ENCODE measurements at places on chromosomes 12 and 14.

DNA sequence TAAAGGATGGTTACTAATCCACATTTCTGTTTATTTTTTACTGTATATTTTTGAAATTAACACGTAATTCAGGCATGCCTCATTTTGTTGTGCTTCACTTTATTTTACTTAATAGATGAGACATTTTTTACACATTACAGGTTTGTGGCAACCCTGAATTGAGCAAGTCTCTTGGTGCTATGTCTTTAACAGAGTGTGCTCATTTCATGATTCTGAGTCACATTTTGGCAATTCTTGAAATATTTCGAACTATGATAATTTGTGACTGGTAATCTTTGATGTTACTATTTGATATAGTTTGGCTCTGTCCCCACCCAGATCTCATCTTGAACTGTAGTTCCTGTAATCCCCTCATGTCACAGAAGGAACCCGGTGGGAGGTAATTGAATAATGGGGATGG, 1120.5 kb upstream of the FLRT2 start:
- no peaks in the 10 kb centered on the region for H3K27me3 ChIP-seq
- no peak for DNase-seq
- no peaks in the 10 kb centered on the region for H3K36me3 ChIP-seq
- H3K4me3 ChIP-seq = no peak overlapping the region

GRCh38 chr14:81179631-81180030, 41.1 kb downstream of the GTF2A1 start:
- no peak overlapping the region for H3K4me3 ChIP-seq
- peaks cover 7% of the 10 kb centered on the region for H3K36me3 ChIP-seq
- H3K4me1 ChIP-seq = no peaks in the 10 kb centered on the region
- no peak for DNase-seq
- no peak overlapping the region for H3K27ac ChIP-seq
- no peaks in the 10 kb centered on the region for H3K27me3 ChIP-seq

DNA sequence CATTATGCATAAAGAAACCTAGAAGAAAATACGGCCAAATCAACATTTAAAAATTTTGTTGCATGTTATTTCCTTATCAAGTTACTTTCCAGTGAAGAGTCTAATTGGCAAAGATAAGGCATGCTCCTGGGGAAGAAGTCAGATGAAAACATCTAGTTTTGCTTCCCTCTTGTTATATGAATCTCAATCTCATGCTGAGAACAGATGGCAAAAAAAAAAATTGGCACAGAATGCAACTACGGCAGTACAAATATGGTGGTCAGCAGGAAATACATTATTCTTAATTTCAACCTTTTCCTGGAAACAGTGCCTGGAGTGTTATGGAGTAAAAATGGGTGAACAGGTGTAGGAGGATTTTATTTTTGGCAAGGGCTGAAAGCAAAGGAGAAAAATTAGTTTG, 32.8 kb downstream of the HECTD4 start:
- peaks cover 25% of the 10 kb centered on the region for H3K4me1 ChIP-seq
- H3K36me3 ChIP-seq = no peaks in the 10 kb centered on the region
- DNase-seq = no peak
- no peak overlapping the region for H3K4me3 ChIP-seq
- no peak overlapping the region for H3K27ac ChIP-seq
- no peaks in the 10 kb centered on the region for H3K27me3 ChIP-seq

DNA sequence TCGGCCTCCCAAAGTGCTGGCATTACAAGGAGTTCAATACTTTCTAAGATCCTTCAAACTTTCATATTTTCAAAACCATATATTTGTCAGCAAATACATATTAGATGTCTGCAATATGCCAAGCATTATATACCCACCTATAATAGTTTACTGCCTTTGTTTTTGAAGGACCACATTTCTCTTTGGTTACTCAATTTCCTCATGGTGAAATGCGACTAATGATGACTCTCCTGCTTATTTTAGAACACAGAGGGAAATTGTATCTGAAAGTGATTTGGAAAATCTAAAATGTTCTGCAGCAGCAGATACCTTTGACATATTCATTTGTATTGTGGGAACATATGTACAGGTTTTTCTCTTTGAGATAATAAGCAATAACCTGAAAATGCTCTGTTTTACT, 2.7 kb upstream of the CNTN1 start:
- H3K4me1 ChIP-seq = peaks cover 3% of the 10 kb centered on the region
- H3K27me3 ChIP-seq = peaks cover 24% of the 10 kb centered on the region
- H3K27ac ChIP-seq = no peak overlapping the region
- DNase-seq = no peak
- no peak overlapping the region for H3K4me3 ChIP-seq
- no peaks in the 10 kb centered on the region for H3K36me3 ChIP-seq

- peaks cover 7% of the 10 kb centered on the region for H3K4me1 ChIP-seq
- peaks cover 91% of the 10 kb centered on the region for H3K27me3 ChIP-seq
- H3K27ac ChIP-seq = no peak overlapping the region
These were observed 10.6 kb downstream of the FOXA1 start for GRCh38 chr14:37584211-37585100.

GRCh38 chr12:113422030-113422885, at the start of gene SDSL:
TSS of gene SDSL (plus strand) at chr12:113422380. CDS start at chr12:113427983, 5,603 bp downstream.
- DNase-seq = peak; percentile 71
- H3K4me3 ChIP-seq = peak within 1 kb of the TSS; percentile 65
- H3K4me1 ChIP-seq = peaks cover 6% of the 10 kb centered on the region

GRCh38 chr14:91963465-91963864, 16.0 kb upstream of the FBLN5 start:
- H3K4me1 ChIP-seq = no peaks in the 10 kb centered on the region
- peaks cover 3% of the 10 kb centered on the region for H3K36me3 ChIP-seq
- no peak overlapping the region for H3K27ac ChIP-seq
- DNase-seq = no peak
- H3K4me3 ChIP-seq = no peak overlapping the region
- no peaks in the 10 kb centered on the region for H3K27me3 ChIP-seq

GRCh38 chr12:101086490-101087135, 123.4 kb downstream of the SLC5A8 start:
- H3K27me3 ChIP-seq = no peaks in the 10 kb centered on the region
- H3K36me3 ChIP-seq = no peaks in the 10 kb centered on the region
- peak; percentile 46 for DNase-seq
- H3K27ac ChIP-seq = no peak overlapping the region
- no peaks in the 10 kb centered on the region for H3K4me1 ChIP-seq

- H3K4me3 ChIP-seq = no peak overlapping the region
- no peaks in the 10 kb centered on the region for H3K27me3 ChIP-seq
- no peak overlapping the region for H3K27ac ChIP-seq
- DNase-seq = no peak
- no peaks in the 10 kb centered on the region for H3K36me3 ChIP-seq
- H3K4me1 ChIP-seq = no peaks in the 10 kb centered on the region
These were observed 159.4 kb downstream of the SPTSSA start for GRCh38 chr14:34302654-34303053.

- DNase-seq = peak; percentile 80
- peak overlapping the region; percentile 95 for H3K27ac ChIP-seq
- no peaks in the 10 kb centered on the region for H3K27me3 ChIP-seq
- H3K36me3 ChIP-seq = no peaks in the 10 kb centered on the region
- H3K4me1 ChIP-seq = peaks cover 48% of the 10 kb centered on the region
These were observed 578 bp downstream of the PPP1R13B start for GRCh38 chr14:103846543-103847450.

DNA sequence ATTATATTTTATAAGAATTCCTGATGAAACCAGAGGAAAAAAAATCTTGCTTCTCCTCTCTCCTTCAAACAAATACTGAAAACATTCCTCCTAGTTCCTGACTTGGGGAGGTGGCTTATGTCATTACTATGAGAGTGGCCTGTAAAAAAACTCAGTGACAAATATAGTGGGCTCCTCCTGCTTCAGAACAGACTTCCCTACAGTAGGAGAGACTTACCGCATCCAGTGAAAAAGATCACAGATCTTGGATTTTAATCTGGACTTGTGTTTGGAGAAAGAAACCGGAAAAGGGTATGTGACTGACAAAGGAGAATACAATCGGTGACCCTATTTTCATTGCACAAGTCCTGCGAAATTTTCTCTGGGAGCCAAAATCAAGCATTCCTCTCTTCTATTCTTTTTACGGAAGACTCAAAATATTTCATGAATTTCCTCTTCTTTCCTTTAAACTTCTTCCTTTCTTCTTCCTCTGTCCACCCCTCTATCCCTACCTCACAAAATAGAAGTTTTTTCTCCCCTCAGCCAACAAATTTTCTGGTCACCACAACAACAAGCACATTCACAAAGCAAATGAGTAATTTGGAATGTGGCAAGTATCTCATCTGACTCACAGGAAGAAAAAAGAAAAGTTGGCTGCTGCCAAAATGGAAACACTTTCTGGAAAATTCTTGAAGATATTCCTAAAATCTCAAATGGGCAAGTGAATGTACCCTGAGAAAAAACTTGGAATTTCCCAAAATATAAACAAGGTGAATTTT, 185.1 kb upstream of the CDKN3 start:
- no peaks in the 10 kb centered on the region for H3K4me1 ChIP-seq
- no peaks in the 10 kb centered on the region for H3K27me3 ChIP-seq
- DNase-seq = no peak
- H3K27ac ChIP-seq = peak overlapping the region; percentile 37
- H3K4me3 ChIP-seq = no peak overlapping the region

- H3K27ac ChIP-seq = no peak overlapping the region
- no peaks in the 10 kb centered on the region for H3K27me3 ChIP-seq
- DNase-seq = no peak
- no peaks in the 10 kb centered on the region for H3K4me1 ChIP-seq
- no peaks in the 10 kb centered on the region for H3K36me3 ChIP-seq
These were observed 21.1 kb downstream of the PLXNC1 start for GRCh38 chr12:94169495-94169894.

GRCh38 chr14:60175255-60175902, 10.2 kb upstream of the DHRS7 start:
- no peaks in the 10 kb centered on the region for H3K27me3 ChIP-seq
- H3K27ac ChIP-seq = no peak overlapping the region
- no peaks in the 10 kb centered on the region for H3K4me1 ChIP-seq
- H3K36me3 ChIP-seq = no peaks in the 10 kb centered on the region
- H3K4me3 ChIP-seq = no peak overlapping the region
- DNase-seq = no peak

DNA sequence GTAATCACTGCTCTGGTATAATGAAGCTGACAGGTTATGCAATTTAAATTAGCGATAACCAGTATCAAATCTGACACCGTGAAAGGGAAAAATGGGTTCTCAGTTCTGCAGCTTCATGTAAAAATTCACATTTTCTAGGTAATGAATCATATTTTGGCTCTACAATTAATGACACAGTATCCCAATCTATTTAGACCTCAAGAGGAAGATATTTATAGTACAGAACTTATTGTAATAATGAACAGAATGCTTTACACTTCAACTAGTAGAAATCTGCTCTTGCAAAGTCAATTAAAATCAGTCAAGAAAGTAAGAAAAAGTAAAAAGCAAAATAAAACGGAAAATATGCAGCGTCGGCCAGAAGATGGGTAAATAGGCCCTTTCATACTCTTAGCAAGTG, 24.3 kb downstream of the SEL1L start:
- peak overlapping the region; percentile 5 for H3K27ac ChIP-seq
- peaks cover 52% of the 10 kb centered on the region for H3K36me3 ChIP-seq
- H3K4me3 ChIP-seq = no peak overlapping the region
- no peaks in the 10 kb centered on the region for H3K27me3 ChIP-seq

- DNase-seq = no peak
- no peak overlapping the region for H3K27ac ChIP-seq
- no peaks in the 10 kb centered on the region for H3K36me3 ChIP-seq
- H3K4me1 ChIP-seq = no peaks in the 10 kb centered on the region
- H3K4me3 ChIP-seq = no peak overlapping the region
These were observed 117.5 kb downstream of the UNC79 start for GRCh38 chr14:93548102-93548843.

- H3K27me3 ChIP-seq = no peaks in the 10 kb centered on the region
- no peak overlapping the region for H3K27ac ChIP-seq
- H3K36me3 ChIP-seq = no peaks in the 10 kb centered on the region
- DNase-seq = no peak
These were observed 269.1 kb downstream of the VRK1 start for GRCh38 chr14:97066068-97066899.

- H3K4me1 ChIP-seq = peaks cover 64% of the 10 kb centered on the region
- no peaks in the 10 kb centered on the region for H3K27me3 ChIP-seq
- H3K4me3 ChIP-seq = no peak overlapping the region
- H3K27ac ChIP-seq = no peak overlapping the region
- no peaks in the 10 kb centered on the region for H3K36me3 ChIP-seq
These were observed 149.5 kb upstream of the SLC38A2 start for GRCh38 chr12:46522071-46522470.

GRCh38 chr12:67890726-67891258, 98.5 kb upstream of the IFNG-AS1 start:
- H3K27ac ChIP-seq = no peak overlapping the region
- H3K4me3 ChIP-seq = no peak overlapping the region
- DNase-seq = no peak
- peaks cover 6% of the 10 kb centered on the region for H3K4me1 ChIP-seq

DNA sequence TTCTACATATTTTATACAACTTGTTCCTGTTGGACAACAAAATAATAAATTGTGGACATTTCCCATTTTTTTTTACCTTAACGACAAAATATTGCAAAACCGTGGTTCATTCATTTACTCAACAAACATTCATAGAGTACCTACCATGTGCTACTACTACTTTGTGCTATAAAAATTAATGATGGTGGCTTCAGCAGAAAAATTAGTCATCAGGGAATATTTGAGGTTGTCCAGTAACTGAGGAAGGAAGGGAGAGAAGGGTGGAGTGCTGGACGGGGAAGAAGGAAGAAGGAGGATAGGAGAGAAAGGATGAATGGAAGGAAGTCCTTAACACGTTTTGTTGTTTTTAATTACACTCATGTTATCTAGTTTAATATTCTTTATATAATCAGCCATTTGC, 53.7 kb downstream of the PPFIBP1 start:
- no peak overlapping the region for H3K4me3 ChIP-seq
- DNase-seq = no peak
- no peaks in the 10 kb centered on the region for H3K27me3 ChIP-seq
- H3K27ac ChIP-seq = no peak overlapping the region

- no peaks in the 10 kb centered on the region for H3K4me1 ChIP-seq
- no peak overlapping the region for H3K4me3 ChIP-seq
- DNase-seq = no peak
- peaks cover 13% of the 10 kb centered on the region for H3K27me3 ChIP-seq
- H3K36me3 ChIP-seq = no peaks in the 10 kb centered on the region
These were observed 135.8 kb downstream of the SLC8A3 start for GRCh38 chr14:70052990-70053389.

DNA sequence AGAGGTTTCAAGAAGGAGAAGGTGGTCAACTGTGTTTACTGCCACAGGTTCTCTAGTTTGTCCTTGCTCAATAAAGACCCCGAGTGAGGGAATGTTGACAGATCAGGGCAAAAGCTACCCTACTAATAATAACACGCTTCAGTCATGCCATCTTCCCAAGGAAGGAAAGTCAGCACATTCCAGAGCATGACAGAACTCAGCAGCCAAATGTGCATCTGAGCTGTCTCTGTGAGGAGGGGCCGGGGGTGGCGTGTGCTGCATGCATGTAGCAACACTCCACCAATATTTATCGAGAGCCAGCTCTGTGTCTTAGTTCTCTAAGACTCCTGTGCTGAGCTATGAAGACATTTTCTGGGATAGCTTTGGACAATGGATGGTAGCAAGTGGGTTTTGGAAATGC, 260.4 kb downstream of the DPF3 start:
- no peak overlapping the region for H3K4me3 ChIP-seq
- DNase-seq = no peak
- H3K4me1 ChIP-seq = no peaks in the 10 kb centered on the region

All from heart left ventricle (tissue), 16 donors.